ENCODE measurements at places on chromosomes 16 and 17.

- no peak for DNase-seq
Observed at GRCh38 chr17:17269926-17270773, 10.9 kb downstream of the COPS3 start.

GRCh38 chr17:75487351-75488070 is 27.8 kb downstream of the CASKIN2 start:
- no peak for DNase-seq

GRCh38 chr16:69888005-69888590 is 63.0 kb upstream of the CLEC18A start:
- no peak for DNase-seq

DNA sequence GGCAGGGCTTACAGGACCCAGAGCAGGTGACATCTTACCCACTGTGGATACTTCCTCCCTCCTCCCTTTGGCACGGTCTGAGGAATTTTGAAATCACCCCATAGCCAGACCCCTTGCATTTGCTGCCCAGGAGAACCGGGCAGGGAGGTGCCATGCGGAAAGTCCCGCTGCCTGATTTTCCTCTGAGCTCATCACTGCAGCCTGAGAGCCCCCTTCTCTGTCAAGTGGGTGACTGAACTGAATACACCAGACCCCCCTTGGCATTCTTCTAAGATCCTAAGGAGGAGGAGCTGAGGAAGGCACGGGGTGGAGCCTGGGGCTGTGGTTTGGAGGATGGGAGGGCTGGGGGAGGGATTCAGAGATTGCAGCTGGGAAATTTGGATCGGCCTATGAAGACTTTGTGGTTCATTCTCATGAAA is 173.4 kb downstream of the RAB11FIP4 start:
- no peak for DNase-seq

DNA sequence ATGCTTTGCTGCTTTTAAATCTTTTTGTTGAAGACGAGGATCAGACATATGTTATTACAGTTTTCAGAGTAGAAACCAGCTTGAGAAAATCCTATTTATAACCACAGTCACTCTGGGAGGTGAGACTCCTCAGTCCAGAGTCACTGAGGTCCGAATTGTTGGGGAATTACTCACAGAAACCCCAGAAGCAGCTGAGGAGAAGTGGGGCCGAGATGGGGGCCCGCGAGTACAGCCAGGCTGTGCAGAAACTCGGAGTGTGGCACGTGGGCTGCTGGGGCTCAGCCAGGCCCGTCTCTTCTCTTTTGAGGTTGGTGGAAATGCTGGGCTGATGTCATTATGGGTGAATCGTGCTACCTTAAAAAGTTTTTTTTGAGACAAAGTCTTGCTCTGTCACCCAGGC is 14.4 kb upstream of the GNG13 start:
- no peak for DNase-seq

DNA sequence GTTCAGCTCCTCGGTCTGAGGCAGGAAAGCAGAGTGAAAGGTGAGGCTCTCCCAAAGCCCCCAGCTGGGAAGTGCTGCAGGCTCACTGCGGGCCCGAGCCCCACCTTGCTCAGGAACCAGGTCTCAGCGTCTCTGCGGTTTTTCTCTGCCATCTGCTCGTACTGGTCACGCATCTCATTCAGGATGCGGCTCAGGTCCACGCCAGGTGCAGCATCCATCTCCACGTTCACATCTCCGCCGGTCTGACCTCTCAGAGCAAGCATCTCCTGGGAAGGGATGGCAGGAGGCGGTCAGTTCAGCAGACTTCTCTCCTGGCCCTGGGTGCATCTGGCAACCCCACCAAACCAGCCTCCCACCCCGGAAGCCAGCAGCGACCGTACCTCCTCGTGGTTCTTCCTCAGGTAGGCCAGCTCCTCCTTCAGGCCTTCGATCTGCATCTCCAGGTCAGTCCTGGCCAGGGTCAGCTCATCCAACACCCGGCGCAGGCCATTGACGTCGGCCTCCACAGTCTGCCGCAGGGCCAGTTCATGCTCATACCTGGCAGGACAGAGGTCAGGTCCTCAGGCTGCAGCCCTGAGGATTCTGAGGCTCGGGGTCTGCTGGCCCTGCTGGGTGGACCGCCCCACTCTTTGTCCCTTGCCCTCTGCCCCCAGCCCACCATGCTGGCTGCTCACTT is 1.5 kb downstream of the KRT16 start:
- DNase-seq: no peak

- DNase-seq: no peak
Observed at GRCh38 chr16:5044011-5044540, 10.3 kb upstream of the NAGPA start.

- no peak for DNase-seq
Observed at GRCh38 chr17:9346296-9346926, 229.2 kb downstream of the STX8 start.

- DNase-seq: no peak
Observed at GRCh38 chr17:81379523-81379942, 15.7 kb upstream of the BAHCC1 start.

GRCh38 chr16:73047221-73047535 is 750 bp downstream of the ZFHX3 start:
- no peak for DNase-seq

DNA sequence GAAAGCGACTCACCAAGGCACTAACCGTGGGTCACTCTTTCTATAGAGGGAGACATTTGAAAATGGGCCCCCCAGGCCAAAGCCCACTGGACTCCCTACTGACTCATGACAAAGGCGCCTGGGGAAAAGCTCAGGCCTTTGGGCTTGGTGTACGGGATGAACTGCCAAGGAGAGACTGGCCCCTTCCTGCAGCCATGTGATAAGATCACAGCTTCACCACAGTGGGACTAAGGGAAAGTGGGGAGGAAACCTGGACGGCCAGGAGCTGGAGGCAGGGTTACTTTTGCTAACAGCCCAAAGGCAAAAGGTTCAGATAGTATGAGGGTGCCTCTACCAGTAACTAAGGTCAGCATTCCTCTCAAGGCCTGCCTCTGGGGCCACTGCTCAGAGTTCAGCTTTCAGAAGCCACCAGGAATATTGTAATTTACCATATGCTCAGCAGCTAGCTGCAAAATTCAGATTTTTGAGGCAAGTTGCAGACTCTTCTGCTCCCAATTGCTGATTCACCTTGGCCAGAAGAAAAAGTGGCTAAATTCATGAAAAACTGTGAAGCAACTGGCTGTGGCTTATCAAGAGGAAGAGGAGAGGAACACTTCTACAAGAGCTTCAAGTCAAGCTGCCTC is 37.1 kb upstream of the SLC25A19 start:
- DNase-seq: no peak

GRCh38 chr17:5418858-5419355 is 555 bp downstream of the NUP88 start:
- DNase-seq: peak; percentile 8

DNA sequence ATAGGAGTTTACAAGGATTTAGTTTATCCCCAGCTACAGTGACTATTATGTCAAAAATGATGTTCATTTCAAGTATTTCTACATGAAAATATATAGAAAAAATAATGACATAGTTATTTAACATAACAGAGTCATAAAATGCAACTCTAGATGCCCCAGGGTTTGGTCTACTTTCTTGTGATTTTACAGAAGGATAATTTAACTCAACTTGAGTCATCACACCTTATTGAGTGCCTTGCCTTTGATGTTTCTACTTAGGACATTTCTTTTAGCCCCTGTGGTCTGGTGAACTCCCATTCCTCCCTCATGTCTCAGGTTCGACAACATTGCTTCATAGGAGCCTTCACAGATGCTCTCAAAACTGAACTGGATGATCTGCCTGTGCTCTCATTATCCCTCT is 2.0 kb downstream of the KRT20 start:
- no peak for DNase-seq

DNA sequence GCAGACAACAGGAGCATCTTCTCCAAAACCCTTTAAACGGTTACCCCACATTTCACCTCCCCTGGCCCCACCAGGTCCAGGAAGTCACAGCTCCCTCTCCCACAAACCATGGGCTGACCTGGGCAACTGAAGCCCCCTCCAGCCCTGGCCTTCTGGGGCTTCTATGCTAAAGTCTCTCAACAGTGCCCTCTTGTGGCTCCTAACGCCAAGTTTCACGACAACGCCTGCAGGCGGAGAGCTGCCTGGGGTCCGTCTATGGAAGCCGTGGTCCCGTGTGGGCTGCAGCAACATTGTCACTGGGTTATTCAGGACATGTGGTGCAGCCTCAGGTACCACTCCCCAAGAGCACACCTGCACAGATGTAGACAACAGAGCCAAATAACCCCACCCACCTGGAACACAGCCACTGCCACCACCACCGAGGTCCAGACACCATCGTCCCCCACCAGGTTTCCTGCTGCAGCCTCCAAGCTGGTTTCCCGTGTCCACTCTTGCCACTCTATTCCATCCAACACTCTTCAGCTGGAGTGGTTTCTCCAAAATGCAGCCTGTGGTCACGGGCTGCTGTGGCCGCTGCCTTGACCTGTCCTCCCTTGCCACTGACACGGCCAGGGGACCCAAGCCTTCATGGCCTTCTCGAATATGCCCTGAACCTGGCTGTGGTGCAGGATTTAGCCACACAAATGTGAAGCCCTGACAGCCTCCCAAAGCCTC is 19.1 kb downstream of the C16orf95 start:
- DNase-seq: no peak

- no peak for DNase-seq
Observed at GRCh38 chr17:39564211-39564848, 43.4 kb downstream of the NEUROD2 start.

DNA sequence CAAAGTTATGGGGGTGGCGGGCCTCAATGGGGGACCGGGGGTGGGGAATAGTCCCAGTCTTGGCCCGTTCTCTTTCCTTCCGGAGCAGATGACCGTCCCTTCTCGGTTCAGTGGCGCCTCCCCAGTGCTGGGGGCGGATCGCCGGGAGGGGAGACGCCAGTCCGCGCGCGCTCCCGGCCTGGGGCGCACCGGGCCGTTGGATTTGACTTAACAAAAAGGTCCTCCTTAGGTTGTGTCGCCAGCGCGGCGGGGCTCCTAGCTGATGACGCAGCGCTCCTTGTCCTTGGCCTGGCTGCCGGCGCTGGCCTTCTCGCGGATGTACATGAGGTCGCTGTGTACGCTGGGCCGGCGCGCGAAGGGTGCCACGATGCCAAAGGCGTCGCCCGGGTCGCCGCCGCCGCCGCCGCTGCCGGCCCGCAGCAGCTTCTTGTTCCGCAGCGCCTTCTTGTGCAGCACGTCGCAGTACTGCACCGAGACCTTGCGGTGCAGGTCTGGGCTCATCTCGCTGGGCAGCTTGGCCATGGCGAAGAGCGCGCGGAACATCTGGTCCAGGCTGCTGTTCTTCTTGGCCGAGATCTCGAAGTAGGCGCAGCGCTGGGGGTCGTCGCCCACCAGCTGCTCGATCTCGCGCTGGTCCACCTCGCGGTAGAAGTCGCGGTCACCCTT is 1.2 kb downstream of the RASD1 start:
- no peak for DNase-seq

GRCh38 chr17:65123757-65124675 is 13.2 kb upstream of the RGS9 start:
- no peak for DNase-seq

- DNase-seq: no peak
Observed at GRCh38 chr16:85871756-85872155, 27.2 kb upstream of the IRF8 start.

- DNase-seq: no peak
Observed at GRCh38 chr16:78460428-78460827, 361.0 kb downstream of the WWOX start.

DNA sequence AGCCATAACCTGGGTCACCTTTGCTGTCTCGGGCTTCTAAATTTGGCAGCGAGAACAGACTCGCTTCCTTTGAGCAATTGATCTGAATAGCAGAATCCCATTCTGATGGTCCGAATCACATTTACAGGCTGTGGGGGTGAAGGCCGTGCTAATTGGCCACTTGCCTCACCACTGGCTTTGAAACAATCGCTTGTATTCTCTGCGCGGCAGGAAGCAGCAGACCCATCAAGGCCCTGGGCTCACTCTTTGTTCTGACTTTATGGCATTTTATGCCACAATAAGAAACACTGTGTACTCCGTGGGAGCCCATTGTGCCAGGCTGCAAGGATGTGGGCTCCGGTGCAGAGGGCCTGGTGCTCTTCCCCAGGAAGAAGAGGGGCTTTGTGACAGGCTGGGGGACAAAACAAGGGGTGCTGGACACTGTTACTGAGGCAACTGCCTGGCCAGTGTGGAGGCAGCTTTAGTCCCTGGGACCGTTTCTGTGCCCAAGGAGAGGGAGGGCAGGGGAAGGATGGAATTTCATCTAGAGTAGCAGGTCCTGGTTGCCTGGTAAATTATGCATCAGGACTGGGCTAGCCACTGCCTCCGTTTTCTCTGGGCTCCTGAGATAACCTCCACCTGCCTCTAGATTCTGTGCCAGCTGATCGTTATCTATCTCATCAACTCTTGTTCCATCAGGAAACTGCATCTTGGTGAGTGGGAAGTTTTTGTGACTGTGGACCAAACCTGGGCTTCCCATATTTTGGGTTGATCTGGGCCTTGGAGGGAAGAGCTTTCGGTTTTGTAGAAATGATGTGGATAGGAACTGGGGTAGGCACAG is 78.5 kb downstream of the MRC2 start:
- no peak for DNase-seq

GRCh38 chr17:28324781-28325180 is 5.8 kb downstream of the TMEM97 start:
- no peak for DNase-seq

- no peak for DNase-seq
Observed at GRCh38 chr17:55763856-55764255, 13.0 kb downstream of the PCTP start.
